ENCODE measurements at places on chromosomes 6 and 20.

DNA sequence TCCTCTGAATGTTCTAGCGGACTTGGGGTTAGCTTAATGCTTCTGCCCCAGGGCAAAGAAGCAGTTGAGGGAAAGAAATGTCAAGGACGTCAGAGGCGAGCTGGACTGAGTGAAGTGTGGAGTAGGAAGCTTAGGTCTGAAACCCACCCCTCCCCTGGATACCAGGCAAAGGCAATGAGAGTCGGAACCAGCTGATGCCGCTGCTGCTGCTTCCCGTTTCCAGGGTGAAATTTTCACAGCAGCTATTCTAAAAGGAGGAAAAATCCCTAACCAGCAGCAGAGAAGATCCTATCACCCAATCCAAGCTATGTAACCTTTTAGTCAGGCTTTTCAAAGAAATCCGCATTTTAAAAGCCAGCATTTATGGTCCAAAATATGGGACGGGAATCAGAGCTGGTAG is 564.3 kb downstream of the LMBRD1 start:
- no peak for DNase-seq

DNA sequence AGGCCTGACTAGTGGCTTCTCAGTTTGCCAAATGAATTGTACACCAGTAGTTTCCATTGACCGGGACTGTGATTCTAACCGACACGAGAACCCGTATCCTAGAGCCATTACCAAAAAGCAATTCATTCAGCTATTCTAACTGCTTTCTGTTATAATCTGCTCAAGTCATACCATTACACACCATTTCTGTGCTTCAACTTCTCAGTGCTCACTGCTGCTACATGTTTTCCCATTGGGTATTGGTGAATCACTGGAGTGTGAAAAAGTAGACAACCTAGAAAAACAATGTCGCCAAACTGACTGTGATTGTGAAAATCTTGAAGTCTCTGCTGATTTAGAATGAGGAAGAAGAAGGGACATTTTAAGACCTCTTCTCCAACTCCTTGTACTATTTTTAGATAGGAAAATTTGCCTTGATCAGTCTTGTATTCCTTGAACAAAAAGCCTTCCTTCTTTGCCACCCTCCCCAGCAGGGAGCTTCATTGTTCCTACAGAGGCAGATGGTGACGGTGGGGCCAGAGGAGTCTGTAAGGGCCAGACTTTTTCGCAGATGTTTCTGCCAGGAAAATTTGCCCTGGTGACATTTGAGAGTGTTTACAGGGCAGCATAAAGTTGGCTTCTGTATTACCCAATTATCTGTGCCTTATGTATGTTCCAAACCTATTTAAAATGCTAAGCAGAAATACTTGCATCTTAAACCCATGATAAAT is 31.7 kb upstream of the MAP3K4 start:
- DNase-seq, result no peak

DNA sequence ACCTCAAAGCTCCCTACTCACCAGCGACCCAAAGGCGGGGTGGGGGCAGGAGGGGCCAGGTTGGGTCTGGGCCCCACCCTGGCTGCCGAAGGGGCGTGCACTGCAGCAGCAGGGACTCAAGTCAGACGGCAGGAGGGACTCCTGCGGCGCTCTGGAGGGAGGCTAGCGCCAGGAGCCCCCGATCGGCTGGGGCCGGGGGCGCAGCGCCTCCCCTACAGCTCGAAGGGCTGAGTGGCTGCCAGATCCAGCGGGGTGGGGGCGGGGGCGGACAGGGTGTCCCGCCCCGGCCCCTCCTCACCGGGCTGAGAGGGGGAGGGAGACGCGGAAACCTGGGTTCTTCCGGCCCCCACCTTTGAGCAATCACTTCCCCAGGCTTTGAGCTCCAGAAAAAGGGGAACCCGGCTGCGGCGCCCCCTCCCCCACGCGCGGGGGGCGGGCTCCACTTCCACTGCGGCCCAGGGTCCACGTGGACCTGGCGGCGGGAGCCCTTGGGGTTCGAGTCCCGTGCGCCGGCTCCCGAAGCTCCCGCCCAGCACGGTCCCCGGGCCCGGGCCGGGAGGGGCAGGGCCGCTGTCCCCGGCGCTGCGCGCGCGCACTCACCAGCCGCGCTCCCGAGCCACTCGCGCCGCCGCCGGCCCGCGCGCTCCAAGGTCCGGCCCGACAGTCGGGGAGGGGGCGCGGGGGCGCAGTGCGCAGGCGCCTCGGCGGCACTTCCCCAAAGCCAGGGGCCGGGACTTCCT is at the start of gene RGS19:
Gene RGS19, minus strand, starts transcription at position 246 of the 740 bp plus-strand sequence. CDS start 2,632 bp downstream, outside the sequence.
- peak; percentile 62 for DNase-seq

GRCh38 chr20:50292591-50293283 is 102.1 kb downstream of the CEBPB start:
- DNase-seq, result no peak

GRCh38 chr6:165961233-165961632 is 206.4 kb downstream of the TBXT start:
- DNase-seq, result no peak

- no peak for DNase-seq
These were observed 2.4 kb upstream of the MAN1A1 start for GRCh38 chr6:119352001-119352400.

- no peak for DNase-seq
These were observed 14.7 kb downstream of the DSE start for GRCh38 chr6:116385459-116385802.

DNA sequence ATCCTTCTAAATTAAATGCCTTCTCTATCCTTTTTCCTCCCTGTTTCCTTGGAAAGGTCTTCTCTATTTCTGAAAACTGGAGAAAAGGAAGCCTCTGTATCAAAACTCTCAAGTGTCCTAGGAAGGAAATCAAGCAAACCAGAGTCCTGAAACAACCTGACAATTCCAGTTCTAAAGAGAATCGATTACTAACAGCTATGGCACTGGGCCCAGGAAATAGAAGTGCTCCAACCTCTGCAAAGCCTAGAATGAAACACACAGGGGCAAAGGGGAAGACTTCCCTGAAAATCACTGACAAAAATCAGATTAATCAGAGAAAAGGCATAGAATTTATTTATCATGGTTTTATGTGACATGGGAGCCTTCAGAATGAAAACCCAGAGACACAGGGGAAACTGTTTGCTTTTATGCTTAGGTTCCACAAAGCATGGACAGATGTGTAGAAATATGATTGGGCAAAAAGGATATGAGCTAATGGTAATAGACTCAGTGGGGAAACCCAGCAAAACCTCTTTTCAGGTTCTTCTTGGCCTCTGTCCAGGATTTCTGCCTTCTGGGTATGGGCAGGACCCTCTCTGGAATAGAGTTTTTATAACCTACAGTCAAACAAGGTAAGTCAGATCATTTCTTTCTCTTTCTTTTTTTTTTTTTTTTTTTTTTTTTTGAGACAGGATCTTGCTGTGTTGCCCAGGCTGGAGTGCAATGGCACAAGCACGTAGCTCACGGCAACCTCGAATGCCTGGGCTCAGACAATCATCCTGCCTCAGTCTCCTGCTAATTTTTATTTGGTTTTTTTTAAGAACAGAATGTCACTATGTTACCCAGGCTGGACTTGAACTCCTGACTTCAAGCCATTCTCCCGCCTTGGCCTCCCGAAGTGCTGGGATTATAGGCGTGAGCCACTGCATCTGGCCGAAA is 91.7 kb downstream of the CD24 start:
- no peak for DNase-seq

GRCh38 chr20:61744691-61745396 is 320.8 kb downstream of the TAF4 start:
- DNase-seq, result no peak

GRCh38 chr6:112795316-112795715 is 448.2 kb downstream of the RFPL4B start:
- DNase-seq, result no peak

DNA sequence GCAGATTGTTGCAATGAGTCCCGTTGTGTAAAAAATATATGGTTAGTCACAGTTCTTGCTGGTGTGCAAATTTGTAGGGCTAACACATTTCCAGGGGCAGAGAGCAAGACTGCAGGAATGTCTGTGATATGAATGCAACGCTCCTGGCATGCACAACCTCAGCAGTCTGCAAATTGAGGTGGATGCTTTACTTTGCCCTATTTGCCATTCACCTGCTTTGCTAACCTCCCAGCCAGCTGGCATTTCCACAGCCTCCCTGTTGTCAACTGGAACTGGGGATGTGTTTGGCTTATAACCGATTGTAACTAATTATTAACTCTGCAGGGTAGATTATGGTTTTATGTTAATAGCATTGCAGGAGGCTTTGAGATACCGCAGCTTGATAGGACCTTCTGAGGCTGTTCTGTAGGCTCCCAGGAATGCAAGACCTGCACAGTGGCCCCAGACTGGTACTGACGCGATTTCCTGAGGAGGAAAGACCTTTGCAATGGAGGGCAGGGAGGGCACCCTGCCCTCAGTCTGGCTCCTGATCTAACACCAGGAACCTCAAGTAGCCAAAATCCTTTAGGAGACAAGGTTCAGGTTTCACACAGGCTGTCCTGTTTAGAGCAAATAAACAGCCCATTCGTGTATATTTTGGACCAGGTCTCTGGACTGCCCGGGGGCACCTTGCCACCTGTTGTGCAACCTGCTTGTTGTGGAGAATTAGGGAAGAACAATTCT is 53.4 kb downstream of the EDN1 start:
- DNase-seq, result no peak

- DNase-seq, result no peak
These were observed 70.0 kb upstream of the TBXT start for GRCh38 chr6:166237617-166238016.

GRCh38 chr6:161884782-161885181 is 610.9 kb upstream of the AGPAT4 start:
- no peak for DNase-seq

GRCh38 chr6:79077715-79078074 is 359 bp downstream of the PHIP start:
- DNase-seq, result no peak

GRCh38 chr6:160137130-160137988 is 15.7 kb downstream of the SLC22A1 start:
- no peak for DNase-seq

DNA sequence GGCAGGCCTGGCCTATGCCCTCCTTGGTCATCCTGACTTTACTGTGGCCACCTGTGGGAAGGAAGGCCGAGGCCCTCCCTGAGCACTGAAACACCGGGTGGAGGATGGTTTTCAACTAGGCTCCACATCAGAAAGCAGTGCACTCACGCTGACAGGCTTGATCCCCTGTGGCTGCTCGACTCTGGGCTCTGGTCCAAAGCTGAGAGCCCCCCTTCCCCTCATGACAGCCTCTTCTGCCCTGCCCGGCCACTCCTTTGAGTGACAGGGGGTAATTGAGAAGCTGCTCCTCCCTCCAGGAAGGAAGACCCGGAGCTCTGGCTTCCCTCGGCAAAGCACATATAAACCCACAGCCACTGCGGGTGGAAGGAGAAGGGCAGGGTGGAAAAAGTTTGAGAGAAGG is 43.6 kb downstream of the MUC22 start:
- DNase-seq, result no peak

DNA sequence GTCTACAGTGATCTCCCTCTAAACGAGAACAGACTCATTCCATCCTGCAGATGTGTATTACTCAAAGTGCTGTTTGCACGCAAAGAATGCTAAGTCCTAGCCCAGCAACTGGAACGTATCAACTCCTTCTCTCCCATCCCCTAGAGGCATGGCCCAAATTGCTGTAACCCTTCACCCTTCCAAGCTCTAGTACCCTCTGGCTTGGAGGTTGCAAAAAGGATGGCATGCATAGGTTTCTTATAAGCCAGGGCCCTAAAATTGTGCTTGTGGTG is 71.5 kb upstream of the TGM3 start:
- no peak for DNase-seq

GRCh38 chr20:47263465-47264084 is 92.9 kb downstream of the ZMYND8 start:
- no peak for DNase-seq

Data from stimulated activated CD8-positive, alpha-beta memory T cell treated with anti-CD3 and anti-CD28 coated beads, Interleukin-12 subunit alpha, Interleukin-12 subunit beta, amount 100 ng/mL, for 4 hours (primary cell).